ENCODE measurements at places on chromosomes 6 and 20.

DNA sequence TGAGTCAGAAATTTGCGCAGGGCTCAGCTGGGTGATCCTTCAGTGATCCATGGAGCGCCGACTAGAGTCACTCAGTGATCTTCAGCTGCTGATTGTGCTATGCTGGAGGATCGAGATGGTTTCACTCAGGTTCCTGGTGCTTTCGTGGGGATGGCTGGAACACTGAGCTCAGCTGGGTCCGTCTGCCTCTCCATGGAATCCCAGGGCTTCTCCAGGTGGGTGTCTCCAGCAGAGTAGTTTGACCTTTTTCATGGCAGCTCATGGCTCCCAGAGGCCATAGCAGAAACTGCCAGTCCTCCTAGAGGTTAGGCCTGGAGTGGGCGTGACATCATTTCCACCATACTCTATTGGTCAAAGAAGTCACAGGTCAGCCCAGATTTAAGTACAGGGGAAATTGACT, 88.8 kb upstream of the SIRPA start:
- DNase-seq = no peak

GRCh38 chr6:42511803-42512422, 51.9 kb upstream of the UBR2 start:
- DNase-seq = no peak

DNA sequence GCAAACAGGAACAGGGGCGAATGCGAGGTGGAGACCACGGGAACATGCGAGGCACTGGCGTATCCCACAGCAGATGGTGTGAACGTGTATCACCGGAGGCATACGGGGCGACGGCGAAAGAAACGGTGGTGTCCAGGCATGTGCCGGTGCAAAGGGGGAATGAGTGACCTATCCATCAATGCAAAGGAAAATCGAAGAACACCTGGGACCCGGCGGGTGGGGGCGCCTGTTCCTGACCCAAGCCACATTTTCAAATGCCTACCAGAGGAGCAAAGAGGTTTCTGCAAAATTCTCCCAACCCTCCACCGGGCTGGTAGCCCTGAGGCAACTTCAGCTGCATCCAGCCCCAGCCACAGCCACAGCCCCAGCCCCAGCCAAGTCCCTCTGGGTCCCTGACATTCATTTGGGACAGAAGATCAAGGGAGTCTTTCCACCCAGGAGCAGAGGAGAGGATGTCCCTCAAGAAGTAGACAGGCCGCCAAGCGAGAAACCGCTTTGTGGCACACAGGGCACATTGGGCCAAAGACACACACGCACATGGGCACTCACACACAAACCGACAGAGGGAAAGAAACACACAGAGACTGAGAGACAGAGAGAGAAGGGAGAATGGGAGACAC, 164.0 kb upstream of the ZNF337 start:
- no peak for DNase-seq

GRCh38 chr6:20024978-20025377, 187.3 kb downstream of the MBOAT1 start:
- no peak for DNase-seq

DNA sequence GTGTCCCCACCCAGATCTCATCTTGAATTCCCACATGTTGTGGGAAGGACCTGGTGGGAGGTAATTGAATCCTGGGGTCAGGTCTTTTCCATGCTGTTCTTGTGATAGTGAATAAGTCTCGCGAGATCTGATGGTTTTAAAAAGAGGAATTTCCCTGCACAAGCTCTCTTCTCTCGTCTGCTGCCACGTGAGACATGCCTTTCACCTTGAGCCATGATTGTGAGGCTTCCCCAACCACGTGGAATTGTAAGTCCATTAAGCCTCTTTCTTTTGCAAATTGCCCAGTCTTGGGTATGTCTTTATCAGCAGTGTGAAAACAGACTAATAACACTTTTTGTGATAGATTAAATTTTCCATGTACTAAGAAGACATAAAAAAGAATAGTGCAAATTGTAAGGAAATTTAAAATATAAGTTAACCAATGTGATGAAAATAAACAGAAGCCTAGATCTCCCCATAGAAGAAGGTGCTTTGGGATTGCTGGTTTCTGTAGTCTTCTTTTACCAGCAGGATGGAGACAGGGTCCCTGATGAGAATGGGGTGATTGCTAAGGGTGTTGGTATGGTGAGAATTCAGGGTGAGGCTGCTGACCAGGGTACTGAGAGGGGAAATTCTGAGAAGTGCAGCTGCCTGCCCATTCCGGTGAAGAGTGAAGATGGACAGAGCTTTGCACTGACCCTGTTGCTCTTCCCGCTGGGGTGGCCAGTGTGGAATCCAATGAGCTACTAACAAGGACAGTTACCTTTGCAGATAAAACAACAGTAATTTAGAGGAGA, 50.7 kb downstream of the BMP2 start:
- DNase-seq = no peak

DNA sequence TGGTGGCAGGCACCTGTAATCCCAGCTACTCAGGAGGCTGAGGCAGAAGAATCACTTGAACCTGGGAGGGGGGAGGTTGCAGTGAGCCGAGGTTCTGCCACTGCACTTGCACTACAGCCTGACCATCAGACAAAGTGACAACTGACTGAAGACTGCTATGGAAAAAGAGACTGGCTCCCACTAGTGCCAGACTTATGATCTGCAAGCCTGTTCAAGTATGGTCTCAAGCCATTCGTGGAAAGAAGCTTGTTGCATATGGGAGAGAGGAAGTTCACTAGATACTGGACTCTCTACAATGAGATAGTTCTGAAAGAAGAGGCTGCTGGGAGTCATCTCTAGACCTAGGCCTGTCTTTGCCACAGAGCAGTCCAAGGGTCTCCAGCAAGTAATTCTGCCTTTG, 26.7 kb downstream of the MDN1 start:
- no peak for DNase-seq

- DNase-seq = no peak
These were observed at the start of gene CALHM5 for GRCh38 chr6:116511424-116512110. Gene CALHM5, plus strand, starts transcription at chr6:116511639. Its CDS starts 58 bp downstream, at chr6:116511697.

GRCh38 chr6:125904871-125905270, 51.7 kb upstream of the HINT3 start:
- DNase-seq = no peak

GRCh38 chr6:17870300-17871188, 116.9 kb downstream of the KIF13A start:
- DNase-seq = no peak

GRCh38 chr6:14540810-14541540, 423.4 kb downstream of the CD83 start:
- no peak for DNase-seq

DNA sequence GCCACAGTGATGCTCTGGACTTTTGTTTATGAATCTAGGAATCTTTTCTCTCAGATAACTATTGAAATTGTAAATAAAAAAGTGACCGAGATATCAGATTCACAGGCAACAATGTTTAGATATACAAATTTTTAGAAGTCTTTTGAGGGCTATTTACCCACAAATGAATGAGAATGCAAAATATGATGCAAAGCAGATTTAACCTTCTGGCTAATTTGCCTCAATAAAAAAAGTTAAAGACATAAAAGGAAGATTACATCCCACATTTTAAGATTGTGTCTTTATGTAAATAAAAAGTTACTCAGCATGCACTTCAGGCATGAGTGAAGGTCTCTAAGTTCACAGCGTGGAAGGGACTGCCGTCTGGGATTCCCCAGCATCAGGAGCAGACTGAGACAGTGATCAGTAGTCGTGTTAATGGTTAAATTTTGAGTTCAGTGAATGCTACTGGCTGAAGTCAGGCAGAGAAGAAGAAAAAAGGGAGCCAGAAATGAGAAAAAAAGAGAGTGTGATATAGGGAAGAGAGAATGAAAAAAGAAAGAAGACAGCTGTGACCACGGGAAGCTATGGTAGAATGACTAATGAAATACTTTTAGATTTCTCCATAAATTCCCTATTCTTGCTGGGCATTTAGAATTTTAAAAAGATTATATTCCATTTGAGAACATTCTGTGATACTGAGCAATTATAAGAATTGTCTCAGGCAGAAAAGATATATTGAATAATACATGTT, 93.6 kb downstream of the MYB start:
- no peak for DNase-seq

DNA sequence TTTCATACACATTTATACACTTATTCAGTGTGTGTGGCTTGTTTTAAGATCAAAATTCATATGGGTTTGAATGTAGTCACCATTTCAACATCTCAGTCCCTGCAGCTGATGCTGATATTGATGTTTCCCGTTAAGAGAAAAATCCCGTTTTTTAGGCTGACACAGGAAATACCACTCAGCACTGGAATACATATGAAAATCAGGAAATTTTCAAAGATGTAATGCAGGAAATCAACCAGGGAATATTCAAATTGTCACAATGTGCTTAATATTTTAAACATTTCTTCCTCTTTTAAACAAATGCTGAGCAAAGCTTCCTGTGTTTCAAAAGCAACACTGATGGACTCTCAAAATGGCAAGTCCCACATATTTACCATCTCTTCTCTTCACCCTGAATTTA, 94.5 kb upstream of the MARCKS start:
- DNase-seq = no peak

- no peak for DNase-seq
These were observed 205.1 kb downstream of the LY86 start for GRCh38 chr6:6793388-6794250.

GRCh38 chr6:135438907-135439535, 58.5 kb downstream of the AHI1 start:
- DNase-seq = peak; percentile 2

DNA sequence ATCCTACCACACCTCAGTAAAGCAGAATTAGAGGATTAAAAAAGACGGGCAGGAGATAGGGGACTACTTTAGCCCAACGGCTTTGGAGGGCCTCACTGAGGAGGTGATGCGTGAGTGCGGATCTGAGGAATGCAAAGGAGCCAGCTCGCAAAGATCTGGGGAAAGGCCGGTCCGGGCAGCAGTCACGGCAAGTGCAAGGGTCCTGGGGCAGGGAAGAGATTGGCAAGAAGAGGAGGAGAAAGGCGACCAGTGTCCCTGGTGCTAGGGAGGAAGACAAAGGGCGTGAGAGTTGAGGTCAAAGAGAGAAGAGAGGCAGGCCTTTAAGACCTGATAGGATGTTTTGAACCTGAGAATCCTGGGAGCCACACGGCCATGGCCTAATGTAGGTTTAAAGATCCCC, 86.8 kb downstream of the KCNB1 start:
- no peak for DNase-seq

GRCh38 chr6:134182528-134182927, 130.1 kb upstream of the SLC2A12 start:
- DNase-seq = no peak

DNA sequence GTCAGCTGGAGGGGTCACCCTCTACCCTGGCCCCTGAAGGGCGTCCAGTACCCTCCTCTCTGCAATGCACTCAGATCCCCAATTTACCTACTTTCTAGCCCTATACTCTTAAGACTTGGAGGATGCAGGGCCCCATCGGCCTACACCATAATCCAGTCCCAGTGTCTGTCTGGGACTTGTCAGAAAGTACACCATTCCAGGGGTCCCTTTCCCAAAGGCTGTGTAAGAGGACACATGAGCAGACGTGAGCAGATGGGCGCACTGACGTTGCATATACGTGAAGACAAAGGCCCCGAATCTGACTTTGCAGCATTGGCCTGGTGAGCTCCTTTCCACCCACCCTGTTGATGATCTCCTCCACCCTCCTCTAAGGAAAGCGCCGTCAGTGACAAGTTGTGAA, 20.9 kb upstream of the SMOC2 start:
- no peak for DNase-seq

DNA sequence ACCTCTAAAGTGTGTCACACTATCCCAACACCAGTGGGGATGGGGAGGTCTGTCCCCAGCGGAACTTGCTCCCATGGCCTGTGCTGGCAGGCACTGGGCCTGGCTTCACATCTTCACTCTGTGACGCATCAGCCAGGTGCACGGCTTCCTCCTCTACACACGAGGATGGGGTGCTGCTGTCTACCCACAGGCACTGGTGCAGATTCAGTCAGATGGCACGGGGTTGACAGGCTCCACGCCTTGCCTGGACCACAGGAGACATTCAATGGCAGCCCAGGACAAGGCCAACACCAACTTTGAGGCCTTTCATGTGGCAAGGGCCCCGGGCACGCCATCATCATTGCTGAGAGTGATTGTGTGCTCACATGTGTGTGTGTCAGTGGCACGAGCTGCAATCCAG, 92.4 kb downstream of the TMEM242 start:
- DNase-seq = no peak

- no peak for DNase-seq
These were observed at the start of gene ZNF831 for GRCh38 chr20:59163631-59164530. Gene ZNF831, plus strand, starts transcription at chr20:59163821. Its CDS starts 27,199 bp downstream, at chr20:59191020.

- DNase-seq = no peak
These were observed 544 bp upstream of the STK38 start for GRCh38 chr6:36547646-36548400.

DNA sequence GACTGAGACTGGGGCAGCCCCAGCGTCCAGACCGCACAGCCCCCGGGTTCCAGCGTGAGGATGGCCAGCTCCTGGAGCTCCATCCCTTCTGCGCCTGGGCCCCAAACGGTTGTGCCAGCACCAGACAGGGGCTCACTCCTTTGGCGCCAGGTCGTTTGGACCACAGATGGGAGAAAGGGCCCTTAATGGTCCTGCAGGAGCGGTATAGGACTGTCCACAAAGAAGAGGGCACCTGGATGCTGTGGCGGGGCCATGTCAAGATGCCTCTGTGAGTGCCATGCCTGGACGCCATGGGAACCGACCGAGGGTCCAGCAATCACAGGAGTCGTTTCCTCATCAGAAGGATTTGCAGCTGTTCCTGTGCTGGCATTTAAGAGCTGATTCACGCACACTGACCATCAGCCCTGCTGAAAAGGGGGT, 82.7 kb downstream of the DLL1 start:
- DNase-seq = no peak

DNA sequence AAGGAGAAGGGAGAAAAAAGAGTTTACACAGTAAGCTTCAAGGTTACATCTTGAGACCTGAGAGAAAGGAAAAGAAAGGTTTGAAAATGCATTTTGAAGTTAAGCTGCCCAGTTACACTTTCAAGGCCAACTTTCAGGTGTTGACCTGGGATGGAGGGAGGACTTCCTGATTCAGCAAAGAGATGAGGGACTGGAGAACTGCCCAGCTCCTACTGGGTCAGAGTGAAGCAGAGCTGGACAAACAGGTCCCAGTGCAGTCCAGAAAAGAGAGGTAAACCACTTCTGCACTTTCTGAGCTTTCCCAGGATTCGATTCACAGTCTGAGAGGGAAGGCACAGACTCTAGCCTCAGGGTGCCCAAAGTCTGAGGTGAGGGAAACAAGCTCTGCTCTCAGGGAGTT, 6.0 kb upstream of the TJAP1 start:
- DNase-seq = no peak

DNA sequence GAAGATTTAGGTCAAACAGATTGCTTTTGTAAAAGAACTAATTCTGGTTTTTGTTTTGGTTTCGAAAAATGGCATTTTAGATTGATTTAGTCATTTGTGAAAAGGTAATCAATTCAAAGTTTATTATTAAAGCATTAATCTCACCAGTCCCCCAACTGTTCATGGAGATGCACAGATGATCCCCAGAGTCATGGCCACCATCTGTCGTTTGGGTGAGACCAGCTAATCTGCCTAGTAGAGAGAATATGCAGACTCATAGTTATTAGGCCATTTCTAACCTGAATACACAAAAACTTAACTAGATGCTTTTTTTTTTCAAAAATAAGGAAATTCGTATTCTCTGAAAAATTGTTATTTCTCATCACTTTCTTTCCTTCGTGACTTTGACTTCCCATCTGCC, 58.1 kb downstream of the C6orf58 start:
- peak; percentile 18 for DNase-seq

GRCh38 chr6:49743429-49743828, 759 bp downstream of the CRISP3 start:
- no peak for DNase-seq

- no peak for DNase-seq
These were observed 36.0 kb downstream of the ARFGEF2 start for GRCh38 chr20:48957533-48957932.

Measured in NCI-H2171 (cell line).